ENCODE measurements at places on chromosomes 11 and 22.

DNA sequence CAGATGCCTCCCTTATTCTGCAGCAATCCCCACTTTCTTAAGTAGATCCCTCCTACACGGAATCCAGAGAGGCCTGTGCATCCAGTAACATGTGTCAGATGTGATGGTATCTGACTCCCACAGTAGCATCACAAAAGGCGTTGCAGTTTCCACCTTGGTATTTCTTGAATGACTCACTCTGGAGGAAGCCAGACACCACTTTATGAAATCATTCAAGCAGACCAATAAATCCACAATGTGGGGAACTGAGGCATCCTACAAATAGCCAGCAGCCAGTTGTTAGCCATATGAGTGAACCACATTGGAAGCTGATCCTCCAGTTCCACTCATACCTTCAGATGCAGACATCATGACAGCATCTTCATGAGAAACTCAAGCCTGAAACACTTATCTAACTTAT is 798.1 kb downstream of the OPCML start:
- no peak for DNase-seq

DNA sequence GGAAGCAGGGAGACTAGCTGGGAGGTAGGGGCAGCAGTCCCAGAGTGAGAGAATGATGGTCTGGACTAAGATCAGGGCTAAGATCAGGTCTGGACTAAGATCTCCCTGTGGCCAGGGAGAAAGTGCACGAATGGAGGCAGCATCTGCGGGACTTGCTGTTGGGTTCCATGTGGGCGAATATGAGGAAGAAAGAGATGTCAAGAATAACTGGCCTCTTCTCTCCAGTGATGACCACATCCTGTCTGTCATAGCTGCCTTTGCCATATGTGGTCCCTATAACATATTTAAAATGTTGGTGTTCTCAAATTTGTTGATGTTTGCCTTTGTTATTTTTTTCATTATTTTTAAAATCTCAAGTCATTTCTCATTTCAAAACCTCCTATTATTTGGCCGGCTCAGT is 27.4 kb upstream of the CXCR5 start:
- DNase-seq, result no peak

- no peak for DNase-seq
These were observed 40.3 kb downstream of the CCDC81 start for GRCh38 chr11:86415026-86415425.

- DNase-seq, result no peak
These were observed 13.0 kb downstream of the APBB1 start for GRCh38 chr11:6405846-6406245.

GRCh38 chr22:48705159-48705916 is 1122.3 kb downstream of the BRD1 start:
- DNase-seq, result no peak

- no peak for DNase-seq
These were observed 94.9 kb downstream of the MORC2 start for GRCh38 chr22:30873661-30874060.

GRCh38 chr11:115613986-115614632 is 109.9 kb upstream of the CADM1 start:
- no peak for DNase-seq

- DNase-seq, result peak; percentile 72
These were observed 2.3 kb downstream of the CASTOR1 start for GRCh38 chr22:30286813-30287647.

GRCh38 chr11:21307874-21308273 is 638.5 kb downstream of the NELL1 start:
- no peak for DNase-seq

DNA sequence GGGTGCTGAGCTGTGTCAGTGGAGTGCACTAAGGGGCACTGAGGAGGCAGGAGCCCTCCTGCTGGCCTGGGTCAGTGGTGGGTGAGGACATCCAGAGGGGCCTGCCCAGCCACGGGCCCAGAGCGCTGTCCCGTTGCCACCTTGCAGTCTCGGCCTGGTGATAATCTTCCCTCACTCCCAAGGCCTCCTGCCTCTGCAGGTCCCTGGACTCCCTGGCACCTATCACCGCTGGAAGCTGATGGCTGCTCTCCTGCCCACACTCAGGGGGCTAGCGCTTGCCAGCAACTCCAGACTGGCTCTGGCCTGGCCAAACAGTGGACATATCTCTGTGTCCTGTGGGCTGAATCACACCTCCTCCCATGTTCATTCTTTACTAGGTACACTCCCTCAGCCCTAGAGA is 86.5 kb upstream of the PITPNB start:
- DNase-seq, result no peak
